ENCODE measurements at places on chromosomes 2 and 18. TPM values are rescaled to one million over a fixed set of nuclear protein-coding genes. Genes with fewer than 3 reads are reported as not detected.

The C2orf15 gene
- 2.3 TPM for total RNA-seq

The CAPN13 gene
- not detected for total RNA-seq

The ANO7 gene
- 0.23 TPM for total RNA-seq

The AQP12B gene
- total RNA-seq: not detected

The TUBB8B gene
- total RNA-seq: not detected

The COQ10B gene
- 19.7 TPM for total RNA-seq

The SCN7A gene
- not detected for total RNA-seq

The DNAJC27 gene
- 0.91 TPM for total RNA-seq

The OTX1 gene
- total RNA-seq: 2.9 TPM

The LYPD6 gene
- total RNA-seq: 7.0 TPM

The KCNK3 gene
- total RNA-seq: not detected

The UCN gene
- 2.1 TPM for total RNA-seq

The ACVR1C gene
- total RNA-seq: 0.30 TPM

The SIX3 gene
- total RNA-seq: not detected

The IAH1 gene
- 84.0 TPM for total RNA-seq

The MTIF2 gene
- 44.2 TPM for total RNA-seq

The IL1RL2 gene
- total RNA-seq: 2.1 TPM

The ABI2 gene
- total RNA-seq: 15.3 TPM

The METTL8 gene
- 58.6 TPM for total RNA-seq

The CGREF1 gene
- total RNA-seq: 1.1 TPM

The PSMA8 gene
- not detected for total RNA-seq

The MYO7B gene
- total RNA-seq: not detected

The MRPL19 gene
- 88.4 TPM for total RNA-seq

The TMEM178A gene
- total RNA-seq: 0.80 TPM

The CD28 gene
- total RNA-seq: not detected

The DSG2 gene
- total RNA-seq: 73.2 TPM

The CD8B gene
- total RNA-seq: not detected

The SRD5A2 gene
- total RNA-seq: not detected

The PAIP2B gene
- total RNA-seq: 1.5 TPM

The CIB4 gene
- not detected for total RNA-seq

The KCNJ3 gene
- total RNA-seq: not detected

The FASTKD1 gene
- 10.9 TPM for total RNA-seq

The PDE11A gene
- not detected for total RNA-seq

The FSIP2 gene
- total RNA-seq: 0.08 TPM

The LYG2 gene
- not detected for total RNA-seq

The PLCD4 gene
- 16.5 TPM for total RNA-seq

The PLGLB1 gene
- total RNA-seq: 0.55 TPM

The KYNU gene
- total RNA-seq: 1.7 TPM
